ENCODE measurements at places on chromosomes 7 and 10.

DNA sequence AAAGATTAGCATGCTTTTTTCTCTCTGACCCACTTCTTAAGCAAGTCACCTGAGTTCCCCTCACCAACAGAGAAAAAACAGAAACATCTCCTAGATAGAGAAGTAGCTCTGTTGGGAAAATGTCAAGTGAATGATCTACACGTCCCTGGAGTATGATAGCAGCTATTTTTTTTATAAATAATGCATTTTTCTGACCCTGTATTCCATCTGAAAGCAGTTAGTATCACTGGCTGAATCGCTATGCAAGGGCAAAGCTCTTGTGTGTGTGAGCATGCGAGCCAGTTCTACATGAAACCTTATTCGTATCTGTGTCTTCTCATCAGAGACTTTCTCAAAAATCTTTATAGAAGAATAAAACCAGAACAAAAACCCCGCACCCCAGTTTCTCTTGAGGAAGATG, 8.2 kb downstream of the ANKMY2 start:
- DNase-seq: no peak

DNA sequence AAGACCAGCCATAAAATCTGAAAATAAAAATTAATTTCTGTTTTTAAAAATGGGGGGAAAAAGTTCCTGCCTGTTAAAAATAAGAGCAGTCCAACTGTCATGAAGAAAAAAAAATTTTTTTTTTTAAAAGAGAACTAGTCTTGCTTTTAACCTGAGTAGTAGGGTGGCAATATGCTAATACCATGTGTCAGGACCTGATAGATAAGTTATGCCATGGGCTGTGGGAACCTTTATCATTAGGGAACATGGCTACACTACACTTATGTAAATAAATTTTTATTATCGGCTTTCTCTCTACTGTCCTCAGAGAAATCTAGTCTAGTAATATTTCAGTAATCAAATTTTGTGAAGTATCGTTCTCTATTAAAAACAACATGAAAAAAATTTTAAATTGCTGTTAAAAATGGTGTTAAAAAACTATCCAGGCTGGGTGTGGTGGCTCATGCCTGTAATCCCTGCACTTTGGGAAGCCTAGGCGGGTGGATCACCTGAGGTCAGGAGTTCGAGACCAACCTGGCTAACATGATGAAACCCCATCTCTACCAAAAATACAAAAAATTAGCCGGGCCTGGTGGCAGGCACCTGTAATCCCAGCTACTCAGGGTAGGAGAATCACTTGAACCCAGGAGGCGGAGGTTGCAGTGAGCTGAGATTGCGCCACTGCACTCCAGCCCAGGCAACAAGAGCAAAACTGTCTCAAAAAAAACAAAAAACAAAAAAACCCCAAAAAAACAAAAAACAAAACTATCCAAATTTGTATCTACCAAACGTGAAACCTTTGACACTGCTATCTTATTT, 20.7 kb downstream of the NT5C3A start:
- no peak for DNase-seq

DNA sequence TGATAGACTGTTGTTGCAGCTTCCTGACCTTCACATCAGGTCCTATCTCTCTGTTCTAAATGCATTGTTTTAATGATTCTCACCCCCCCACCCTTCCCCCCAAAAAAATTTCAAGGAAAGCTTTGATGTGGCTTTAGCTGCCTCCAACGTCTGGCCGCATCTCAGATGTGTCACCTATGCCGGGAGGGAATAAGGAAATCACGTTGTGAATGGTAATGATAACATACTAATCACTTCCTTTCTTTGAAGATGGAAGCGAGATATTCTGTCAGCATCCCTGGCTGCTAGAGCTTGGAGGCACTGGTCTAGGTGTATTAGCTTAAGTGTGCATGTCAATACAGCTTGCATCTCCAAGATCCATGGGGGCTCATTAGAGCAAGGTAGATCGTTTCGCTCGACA, 89.6 kb downstream of the VTI1A start:
- no peak for DNase-seq

GRCh38 chr7:132250480-132251326, 325.6 kb downstream of the PLXNA4 start:
- DNase-seq: no peak

DNA sequence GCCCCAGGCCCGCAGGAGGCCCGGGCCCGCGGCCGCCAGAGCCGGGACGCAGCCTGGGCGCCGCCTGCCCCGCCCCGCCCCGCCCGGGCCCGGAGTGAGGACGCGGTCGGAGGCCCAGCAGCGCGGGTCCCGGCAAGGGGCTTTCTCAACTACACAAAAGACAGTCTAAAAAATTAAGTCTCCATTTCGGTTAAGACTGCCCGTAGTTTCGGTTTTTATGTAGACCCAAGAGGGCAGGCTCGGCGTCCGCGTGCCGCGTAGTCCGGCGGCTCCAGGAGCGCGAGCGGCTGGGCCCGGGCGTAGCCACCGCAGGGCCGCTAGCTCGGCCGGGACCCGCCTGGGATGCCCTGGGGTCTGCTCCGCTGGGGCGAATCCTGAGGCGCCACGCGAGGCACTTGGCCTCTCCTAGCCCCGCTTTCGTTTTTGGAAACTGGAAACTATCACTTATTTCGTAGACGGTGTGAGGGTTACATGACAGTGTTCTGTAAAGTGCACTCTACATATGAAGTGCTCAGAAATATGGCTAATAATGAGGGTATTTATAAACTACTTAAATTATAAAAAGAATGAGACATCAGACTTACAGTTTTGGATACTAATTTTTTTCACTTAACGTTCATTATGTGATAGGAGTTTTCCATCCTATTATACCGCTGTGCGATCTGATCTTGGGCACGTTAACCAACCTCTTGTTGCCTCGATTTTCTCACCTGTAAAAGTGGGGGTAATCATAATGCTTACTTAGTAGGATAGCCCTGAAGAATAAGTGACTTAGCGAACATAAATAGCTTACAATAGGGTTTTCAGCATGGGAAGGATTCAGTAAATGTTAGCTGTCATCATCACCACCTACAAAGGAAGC, 573 bp downstream of the BLVRA start:
- DNase-seq: peak; percentile 23

DNA sequence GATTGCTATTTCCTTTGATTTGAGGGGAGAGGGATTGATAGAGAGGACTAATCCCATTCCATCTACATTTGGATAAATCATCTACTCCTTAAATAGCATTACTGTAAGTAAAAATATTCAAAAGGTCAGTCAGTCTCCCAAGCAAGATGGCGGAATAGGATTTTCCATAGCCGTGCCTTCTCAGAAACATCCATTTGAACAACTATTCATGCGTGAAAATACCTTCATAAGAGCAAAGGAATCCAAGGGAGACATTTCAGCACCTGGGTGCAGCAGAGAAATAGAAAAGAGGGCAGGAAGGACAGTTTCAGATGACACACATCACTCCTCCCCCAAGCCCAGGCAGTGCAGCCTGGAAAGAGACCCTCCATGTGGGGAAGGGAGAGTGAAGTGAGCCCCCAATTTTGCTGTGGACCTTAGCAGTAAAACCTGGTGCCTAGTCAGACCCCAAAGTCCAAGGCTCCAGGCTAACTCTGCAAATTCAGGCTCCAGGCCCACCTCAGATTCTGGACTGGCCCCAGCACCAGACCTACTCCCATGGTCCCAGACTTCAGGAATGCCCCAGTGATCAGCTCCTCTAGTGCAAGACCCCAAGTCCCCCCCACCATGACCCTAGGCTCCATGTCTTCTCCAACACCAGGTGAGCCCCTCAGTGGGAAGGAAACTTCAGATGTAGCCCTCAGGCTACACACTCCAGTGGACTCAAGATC, 104.3 kb upstream of the LANCL2 start:
- DNase-seq: no peak

DNA sequence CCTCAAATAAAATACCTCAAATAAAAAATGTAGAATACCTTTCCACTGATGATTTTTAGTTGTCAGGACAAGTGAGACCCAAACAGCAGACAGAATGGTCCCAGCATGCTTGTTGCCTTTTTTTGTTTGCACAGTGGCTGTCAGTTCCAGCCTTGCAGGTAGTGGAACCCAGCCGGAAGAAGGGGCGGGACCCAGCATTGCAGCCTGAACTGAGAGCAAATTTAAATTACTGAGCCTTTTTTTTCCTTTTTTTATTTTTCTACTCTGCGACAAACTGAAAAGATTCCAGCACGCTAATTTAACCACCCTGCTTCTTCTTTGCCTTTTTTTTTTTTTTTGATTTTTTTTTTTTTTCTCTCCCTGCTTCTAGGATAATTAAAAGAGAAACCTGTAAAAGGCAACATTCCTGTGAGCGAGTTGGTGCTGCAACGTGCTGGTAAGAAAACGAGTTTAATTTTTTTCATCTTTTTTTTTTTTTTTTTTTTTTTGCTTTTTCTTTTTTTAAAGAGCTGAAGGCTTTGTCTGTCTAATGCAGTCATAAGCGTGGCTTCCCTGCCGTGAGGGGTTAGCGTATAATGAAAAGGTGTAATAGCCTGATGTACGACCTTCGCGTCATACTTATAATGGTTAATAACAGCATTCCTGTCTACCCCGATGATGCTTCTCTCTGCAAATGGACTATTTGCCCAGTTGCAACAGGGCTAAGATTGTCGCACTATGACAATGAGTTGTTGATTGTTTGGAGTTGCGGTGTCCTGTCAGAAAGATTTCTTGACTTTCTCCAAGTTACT, 555.3 kb upstream of the CELF2 start:
- DNase-seq: no peak

DNA sequence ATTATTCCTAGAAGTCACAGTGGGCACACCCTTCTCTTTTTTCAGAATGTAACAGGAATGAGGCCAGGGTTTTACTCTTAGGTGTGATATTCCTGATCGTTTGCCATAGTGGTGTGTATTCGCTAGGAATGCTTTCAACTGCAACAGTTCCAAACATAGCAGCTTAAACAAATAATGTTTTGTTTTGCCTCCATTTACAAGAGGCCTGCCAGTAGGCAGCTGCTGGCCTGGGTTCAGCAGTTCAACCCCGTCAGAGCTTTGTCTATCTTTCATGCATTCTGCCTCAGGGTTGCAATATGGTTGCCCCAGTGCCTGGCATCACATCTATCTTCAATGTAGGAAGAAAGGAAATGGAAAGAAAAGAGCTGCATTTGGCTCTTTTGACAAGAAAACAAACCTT, 21.7 kb upstream of the RET start:
- no peak for DNase-seq

DNA sequence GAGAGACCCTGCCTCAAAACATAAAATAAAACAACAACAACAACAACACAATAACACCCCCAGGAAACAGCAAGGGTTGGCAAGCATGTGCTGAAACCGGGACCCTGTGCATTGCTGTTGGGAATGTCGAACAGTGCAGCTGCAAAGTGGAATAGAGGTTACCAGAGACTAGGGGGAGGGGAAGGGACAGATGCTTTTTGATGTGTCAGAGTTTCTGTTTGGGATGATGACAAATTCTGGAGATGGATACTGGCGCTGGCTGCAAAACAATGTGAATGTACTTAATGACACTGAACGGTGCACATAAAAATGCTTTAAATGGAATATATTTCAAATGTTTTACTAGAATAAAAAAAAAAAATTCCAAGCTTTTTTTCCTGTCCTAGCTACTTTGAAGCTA, 241.8 kb downstream of the TEX36 start:
- DNase-seq: peak; percentile 71

DNA sequence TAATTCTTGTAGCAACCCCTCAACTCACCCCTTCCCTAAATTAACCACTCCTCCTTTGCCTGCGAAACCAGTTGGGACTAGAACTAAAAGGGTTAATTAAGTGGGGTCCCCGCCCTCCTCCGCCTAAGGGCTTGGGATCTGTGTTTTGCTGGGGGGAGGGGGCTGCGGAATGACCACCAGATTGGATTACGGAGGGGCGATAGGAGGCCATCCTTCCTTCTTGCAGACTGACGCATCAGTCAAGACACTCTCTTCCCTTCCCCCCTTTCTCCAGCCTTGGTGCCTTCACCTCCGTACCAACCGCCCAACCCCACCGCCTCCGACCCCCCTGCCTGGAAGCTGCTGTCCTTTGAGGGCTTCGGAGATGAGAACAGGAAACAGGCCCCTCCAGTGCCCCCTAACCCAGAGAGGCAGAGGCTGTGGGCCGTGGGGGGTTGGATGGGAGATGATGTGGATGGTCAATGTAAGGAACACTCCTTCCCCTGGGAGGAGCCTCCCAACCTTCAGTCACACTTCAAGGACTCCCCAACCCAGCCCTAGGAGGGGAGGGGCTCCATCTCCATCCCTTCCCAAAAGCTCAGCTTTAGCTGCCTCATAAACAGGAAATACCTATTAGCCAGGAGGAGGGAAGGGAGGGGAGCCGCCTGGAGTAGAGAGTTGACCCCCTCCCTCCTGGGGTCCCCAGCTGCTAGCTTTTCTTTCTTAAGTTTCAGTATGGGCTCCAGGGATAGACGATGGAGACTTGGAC, 997 bp upstream of the LDB1 start:
- DNase-seq: no peak

- DNase-seq: peak; percentile 98
Observed at GRCh38 chr10:61475449-61475873, 22.3 kb upstream of the TMEM26 start.

DNA sequence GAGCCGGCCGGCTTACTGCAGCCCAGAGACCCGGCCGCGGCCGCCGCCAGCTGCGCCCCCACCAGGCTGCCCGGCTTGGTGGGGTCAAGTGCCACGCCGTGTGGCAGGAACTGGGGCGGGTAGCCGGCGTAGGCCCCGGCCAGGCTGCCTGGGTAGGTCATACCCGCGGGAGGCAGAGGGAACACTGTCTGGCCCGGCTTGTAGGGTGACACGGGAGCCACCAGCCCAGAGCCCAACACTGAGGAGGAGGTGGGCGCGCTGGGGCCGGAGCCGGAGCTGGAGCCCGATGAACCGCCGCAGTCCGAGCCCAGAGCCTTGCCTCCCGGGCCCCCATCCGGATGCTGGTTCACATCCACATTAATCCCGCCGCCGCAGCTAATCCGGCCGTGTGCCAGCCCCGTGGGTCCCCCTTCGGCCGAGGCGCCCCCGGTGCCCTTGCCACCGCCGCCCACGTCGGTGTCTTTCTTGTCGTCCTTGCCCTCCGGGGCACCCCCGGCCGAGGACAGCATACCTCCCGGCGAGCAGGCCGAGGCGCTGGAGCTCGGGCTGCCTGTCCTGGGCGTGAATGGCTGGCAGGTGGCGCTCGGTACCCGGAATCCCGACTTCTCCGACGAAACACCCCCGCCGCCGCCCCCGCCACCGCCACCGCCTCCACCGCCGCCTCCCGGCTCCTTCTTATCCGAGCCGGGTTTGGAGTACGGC, 2.0 kb downstream of the ZNF503 start:
- DNase-seq: peak; percentile 95

DNA sequence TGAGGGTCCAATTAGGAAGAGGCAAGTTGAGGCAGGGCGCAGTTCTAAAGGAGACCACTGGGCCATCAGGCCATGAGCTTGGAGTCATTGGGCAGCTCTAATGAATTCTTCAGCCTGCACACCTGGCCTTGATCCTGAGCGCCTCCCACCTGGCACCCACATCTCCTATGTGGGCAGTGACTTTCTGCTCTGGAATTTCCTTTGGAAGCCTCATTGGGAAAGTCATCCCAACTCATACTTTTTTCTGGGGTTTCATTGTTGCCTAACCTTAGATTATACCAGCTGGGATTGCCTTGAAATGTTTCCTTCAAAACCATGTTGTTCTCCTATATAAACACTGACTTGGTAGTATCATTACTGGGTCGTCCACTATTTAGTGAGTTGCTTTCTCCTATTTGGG, 54.1 kb downstream of the PLPP4 start:
- peak; percentile 82 for DNase-seq

Measured in PC-3 (cell line).